ENCODE measurements at places on chromosomes 6 and 20.

DNA sequence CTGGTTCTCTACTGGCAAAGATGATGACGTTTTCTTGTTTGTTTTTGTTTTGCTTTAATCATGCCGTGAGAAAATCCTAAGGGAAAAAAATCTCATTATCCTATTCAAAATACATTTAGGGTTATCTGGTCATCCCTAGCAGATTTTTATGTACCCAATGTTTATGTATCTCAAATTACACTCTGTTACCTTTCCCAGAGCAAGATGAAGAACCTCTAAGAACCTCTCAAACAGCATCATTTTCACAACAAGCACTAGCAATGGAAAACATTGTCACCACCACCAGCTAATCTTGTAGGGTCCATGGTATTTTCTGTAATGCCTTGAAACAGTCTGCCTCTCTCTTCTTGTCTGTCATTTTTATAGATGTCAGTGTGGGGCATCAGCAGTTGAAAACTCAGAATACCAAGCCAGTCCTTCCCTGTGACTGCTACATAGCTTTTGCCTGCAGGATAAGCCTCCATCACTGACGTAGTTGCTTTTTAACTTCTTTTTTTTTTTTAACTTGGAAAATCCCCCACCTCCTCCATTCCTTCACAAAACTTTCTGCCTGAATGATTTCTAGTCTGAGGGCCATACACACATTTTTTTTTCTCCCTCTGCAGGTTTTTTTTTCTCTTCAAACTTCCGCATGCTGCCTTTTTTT lies 2.4 kb upstream of the SNAP25 start:
- DNase-seq = no peak

- DNase-seq = no peak
These were observed 143.2 kb upstream of the RNF24 start for GRCh38 chr20:4158466-4159050.

DNA sequence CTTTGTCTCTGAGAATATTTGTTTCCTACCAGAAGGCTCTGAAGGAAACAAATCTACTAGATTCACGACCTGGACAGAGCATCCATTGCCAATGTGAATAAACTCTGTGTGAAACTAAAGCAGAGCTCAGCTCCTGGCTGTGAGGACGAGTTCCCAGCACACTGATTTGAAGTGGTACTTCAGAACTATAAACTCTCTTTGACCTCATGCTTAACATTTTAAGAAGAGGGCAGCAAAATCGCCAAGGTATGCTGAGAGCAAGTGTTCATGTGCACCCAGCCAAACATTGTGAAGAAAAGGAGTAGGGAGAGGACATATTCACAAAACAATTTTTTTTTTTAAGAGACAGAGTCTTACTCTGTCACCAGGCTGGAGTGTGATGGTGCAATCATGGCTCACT lies 33.7 kb upstream of the ZNF133 start:
- DNase-seq = no peak

DNA sequence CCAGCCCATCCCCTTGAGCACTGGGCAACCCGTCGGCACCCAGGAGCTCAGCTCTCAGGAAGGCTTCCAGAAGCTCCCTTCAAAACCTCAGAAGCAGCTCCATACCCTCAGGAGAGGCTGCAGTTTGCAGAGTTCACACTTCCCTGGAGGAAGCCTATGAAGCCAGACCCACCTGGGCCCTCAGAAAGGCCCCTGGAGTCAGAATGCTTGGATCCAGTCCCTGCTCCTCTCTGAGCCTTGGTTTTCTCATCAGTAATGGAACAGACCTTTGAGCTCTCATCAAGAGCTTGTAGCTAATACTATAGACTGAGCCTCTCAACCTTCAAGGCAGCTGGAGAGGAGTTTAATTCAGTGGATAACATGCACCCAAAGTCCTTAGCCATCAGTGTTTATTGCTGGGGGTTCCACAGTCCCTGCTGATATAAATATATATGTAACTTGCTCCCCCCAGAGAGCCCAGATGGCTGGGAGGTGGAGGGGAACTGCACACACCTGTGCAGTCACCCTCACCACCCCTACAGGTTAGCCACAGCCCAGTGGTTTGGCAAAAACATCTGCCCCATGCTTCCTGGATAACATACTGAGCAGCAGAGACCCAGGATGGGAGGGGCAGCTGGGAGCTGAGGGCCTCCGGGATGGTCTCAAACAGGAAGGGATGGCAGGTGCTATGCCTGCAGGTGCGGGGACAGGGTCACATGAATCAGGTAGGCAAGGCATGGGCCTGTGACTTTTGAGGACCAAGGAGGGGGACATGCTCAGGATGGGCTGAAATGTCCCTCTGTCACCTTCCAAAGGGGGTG lies 120.1 kb downstream of the SNX5 start:
- DNase-seq = no peak

- peak; percentile 91 for DNase-seq
These were observed 26.2 kb downstream of the SLCO4A1 start for GRCh38 chr20:62668441-62669027.

DNA sequence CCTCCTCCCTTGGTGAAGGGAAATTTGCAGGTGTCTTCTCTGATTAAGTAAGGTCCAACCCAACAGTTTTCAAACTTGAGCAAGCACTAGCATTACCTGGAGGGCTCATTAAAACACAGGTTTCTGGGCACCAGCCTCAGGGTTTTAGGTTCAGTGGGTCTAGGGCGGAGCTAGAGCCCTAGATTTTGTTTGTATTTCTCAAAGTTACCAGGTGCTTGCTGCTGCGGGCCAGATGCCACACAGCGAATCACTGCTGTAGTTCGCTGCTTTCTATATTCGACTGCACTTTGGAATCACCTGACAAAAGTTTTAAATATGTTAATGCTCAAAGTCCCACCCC lies 869 bp downstream of the COL21A1 start:
- no peak for DNase-seq

- DNase-seq = no peak
These were observed 68.9 kb upstream of the SLC22A16 start for GRCh38 chr6:110545081-110545872.

GRCh38 chr6:80733641-80734040 lies 627.2 kb downstream of the BCKDHB start:
- no peak for DNase-seq

GRCh38 chr6:167735084-167735950 lies 91.4 kb upstream of the AFDN start:
- DNase-seq = no peak

DNA sequence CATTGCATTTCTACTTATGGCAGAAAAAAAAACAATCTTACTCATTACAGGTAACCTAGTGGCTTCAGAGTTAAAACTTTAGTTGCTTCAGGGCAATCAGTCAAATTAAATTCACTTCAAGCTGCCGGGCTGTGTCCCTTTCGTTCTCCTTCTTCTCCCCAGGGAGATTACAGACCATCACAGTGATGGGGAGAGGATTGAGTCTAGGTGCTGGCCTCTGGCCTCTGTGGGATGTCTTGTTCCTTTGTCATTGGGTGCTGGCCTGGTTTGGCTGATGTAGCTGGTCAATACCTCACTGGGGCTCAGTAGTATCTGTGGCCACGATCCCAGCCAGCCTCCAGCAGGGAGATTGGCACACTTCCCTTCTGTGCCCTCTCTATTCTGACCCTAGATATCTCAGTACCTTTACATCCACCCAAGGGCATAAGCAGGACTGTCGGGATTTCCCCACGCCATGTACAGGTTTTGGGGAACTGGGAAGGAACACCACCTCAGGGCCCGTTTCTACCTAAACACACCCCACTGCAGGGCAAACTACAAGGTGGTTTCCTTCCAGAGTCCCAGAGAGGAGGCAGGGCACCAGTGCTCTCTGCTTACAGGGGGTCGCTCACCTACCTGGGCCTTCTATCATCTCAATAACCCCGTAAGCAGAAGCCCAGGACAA lies 15.4 kb downstream of the FYN start:
- no peak for DNase-seq

GRCh38 chr20:62977613-62978560 lies 25.4 kb downstream of the SLC17A9 start:
- peak; percentile 63 for DNase-seq
